Stimulated activated CD4-positive, alpha-beta T cell treated with anti-CD3 and anti-CD28 coated beads, TNF-alpha, amount 100 ng/mL, for 1 hour (primary cell): ENCODE measurements at places on chromosomes 5 and 9.

- no peak for DNase-seq
Observed at GRCh38 chr9:101445353-101446029, 9.9 kb upstream of the ALDOB start.

DNA sequence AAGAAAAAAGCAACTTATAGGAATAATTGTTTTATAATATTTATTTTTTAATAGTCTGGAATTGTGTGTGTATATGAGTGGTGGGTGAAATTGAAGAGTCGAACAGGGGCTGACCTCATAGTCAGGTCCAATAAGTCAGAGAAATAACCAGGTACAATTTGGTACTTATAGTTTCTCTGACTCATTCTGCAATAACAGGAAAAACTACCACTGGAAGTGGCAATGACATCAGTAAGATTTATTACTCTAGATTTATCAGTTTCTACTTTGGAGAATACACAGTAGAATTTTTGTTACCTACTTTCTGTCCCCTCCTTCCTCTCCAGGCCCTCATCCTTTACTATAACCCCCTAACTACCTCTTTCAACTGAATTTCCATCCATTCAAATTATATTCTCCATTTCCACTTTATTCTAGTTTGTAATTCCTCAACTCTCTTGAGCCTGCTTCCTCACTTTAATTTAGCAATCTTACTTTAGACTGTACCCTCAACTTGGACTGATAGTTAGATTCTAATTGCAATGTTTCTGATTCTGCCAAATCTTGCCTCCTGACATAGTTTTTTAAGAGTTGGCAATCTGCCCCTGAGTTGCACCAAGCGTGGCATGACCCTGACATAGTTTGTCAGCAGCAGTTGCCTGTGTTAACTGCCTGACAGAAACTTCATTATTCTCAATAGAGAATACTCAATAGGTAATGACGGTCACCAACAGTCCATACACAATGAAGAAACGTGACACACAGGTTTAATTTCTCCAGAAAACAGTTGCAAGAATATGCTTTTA, 475.3 kb upstream of the RIOK2 start:
- no peak for DNase-seq

GRCh38 chr9:137055385-137056364, 1.8 kb upstream of the ENTPD2 start:
- no peak for DNase-seq

DNA sequence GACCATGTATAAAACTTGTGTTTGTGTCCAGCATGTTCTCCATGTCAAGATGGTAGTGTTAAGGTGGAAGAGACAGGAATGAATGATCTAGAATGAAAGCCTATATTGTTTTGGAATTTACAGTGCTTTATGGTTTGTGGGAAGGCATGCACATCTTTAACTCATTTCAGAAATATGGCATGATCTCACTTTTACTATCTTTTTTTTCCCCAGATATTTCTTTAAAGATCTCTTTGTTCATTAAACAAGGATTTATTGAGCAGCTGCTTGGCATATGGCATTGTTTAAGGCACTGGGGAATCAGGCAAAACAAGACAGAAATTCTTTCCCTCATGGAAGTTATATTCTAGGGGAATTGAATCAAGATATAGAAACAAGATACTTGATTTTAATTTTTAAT, 51.7 kb downstream of the SLC12A2 start:
- DNase-seq = no peak

DNA sequence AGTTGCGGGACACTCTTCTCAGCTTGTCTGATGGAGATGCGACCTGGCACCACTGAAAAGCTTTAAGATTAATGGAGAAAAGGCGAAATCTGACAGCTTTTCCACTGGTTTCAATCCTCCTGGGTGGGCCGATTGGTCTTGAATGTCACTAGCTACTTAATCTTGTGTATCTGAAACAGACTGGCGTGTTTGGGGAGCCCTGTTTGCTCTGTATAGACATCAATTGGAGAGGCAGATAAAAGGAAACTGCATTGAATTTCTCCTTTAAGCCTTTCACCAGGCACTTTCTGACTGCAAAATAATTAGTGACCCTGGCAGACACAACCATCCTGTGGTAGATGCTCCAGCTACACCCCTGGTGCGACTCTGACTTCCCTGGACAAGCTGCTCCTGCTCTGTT, 224.2 kb downstream of the NDUFS4 start:
- no peak for DNase-seq

DNA sequence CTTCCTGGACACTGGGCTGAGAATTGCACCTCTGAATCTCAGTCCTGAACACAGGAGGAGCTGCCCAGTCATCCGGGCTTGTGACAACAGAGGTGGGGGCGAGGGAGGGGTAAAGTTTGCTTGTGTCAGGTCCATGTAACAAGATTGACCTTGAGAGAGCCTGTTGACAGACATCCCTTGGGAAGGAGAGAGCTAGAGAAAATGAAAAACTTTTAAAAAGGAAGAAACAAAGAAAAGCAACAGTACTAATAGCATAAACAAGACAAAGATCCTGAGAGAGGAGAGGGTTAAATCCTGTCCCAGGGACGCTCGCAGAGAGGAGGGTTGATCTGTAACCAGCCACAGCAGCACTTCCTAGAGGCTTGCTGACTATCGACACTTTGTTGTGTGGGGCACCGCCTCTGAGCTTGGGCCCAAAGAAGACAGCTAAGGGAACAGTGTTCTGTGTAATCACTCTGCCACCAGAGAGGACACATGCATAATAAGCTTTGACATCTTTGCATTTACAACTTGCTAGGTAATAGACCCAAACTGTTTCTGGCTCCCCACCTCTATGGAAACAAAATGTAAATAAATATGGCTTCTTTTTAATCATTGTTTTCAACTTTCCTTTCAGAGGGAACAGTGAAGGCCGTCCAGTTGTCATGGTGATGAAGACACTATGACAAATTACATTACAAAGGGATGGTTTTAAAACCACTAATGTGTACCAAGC, 363.7 kb downstream of the CSNK1G3 start:
- DNase-seq = no peak

DNA sequence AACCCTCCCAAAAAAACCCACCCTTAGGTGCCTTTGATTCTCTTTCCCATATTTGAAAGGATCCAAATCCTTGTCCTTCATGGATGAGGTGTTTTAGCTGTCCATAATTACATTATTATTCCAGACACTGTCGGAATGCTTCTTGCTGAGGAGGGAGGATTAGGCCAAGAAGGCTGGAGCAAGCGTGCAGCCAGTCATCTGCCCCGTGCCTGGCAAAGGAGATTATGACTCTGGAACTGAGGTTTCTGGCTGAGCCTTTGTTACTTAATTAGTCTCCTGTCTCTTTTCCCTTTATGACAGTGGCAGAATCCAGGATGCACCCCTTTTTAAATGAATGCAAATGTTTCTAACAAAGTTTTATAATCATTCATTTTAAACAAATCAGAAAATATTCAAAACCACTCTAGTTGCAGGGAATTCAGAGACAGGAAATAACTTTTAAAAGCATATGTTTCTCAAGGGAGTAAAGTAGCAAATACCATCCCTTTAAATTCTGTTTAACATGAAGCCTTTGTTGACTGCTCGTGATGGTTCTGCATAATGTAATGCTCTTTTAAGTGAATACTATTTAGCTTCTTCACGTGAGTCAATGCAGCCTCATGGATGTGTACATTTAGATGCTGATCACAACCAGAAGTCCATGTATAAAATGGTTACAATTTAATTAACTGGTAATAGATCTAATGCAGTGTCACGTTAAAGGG, 69.8 kb downstream of the GALNT10 start:
- no peak for DNase-seq

GRCh38 chr9:37914154-37914551, 10.2 kb upstream of the SLC25A51 start:
- DNase-seq = no peak
